Fibroblast of skin of left quadriceps (primary cell): ENCODE measurements at places on chromosomes 4 and X.

DNA sequence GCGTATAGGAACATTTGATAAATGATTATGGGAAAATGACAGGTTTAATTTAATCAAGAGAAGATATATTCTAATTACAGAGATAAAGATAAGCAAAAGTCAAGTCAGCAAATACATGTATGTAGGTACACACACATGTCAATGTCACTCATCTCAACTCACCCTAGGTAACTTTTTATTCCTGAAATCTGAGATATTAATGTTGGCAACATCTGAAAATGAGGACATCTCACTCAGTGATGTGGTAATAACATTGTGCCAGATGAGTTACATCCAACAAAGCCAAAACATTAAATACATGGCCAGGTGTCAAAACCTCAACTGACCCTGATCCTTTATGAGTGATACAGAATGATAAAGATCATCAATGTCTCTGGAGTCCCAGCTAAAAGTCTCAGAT, 363.3 kb upstream of the F9 start:
- DNase-seq, result no peak

GRCh38 chrX:26411045-26411444, 195.1 kb downstream of the MAGEB5 start:
- no peak for DNase-seq

DNA sequence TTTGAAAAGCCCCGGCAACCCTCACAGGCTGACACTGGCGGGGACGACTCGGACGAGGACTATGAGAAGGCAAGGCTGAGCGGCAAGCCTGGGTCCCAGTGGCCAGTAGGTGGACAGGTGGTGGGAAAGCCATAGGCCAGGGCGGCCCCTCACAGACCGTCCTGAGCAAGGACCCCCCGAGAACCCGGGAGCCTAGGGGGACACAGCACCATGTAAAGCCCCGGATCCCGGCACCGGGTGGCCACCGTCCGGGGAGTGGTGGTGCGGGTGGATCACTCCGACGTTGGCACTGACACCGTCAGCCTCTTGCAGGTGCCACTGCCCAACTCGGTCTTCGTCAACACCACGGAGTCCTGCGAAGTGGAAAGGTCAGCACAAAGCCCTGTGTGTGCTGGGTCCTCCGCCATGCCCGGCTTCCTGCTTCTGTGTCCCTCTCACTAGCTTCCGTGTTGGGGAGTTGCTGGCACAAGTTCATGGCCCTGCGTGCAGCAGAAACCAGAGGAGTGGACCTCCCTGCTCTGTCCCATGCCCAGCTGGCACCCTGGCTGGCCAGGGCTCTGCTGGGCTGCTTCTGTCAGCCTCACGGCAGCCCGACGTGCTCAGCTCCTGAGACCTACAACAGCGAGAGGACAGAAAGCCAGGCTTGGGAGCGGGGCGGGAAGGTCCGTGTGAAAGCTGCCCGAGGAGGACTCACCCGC, 11.9 kb upstream of the ADD1 start:
- no peak for DNase-seq

DNA sequence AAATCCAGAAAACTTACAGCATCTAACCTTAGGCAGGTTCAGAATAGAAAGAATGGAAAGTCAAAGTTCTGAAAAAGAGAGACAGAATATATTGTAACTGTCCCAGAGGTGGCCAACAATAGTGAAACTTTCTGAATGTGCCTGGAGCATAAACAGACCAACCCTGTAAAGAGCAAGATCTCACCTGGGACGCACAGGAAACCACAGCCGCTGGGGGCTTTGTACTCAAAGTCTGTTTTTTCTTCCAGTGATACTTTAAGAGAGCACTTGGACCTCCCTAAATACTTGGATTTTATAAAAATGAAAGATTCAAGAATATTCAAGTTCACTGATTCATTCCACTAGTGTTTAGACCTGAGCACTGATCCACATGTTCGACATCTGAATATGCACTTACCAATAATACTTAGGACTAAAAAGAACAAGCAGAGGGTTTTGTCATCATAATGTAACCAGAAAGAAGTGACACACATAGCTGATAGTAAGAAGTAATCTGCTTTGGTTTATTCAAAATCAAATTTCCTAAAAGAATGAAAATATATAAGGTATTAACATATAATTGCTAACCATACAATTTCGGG, 35.3 kb downstream of the ARAP2 start:
- no peak for DNase-seq

DNA sequence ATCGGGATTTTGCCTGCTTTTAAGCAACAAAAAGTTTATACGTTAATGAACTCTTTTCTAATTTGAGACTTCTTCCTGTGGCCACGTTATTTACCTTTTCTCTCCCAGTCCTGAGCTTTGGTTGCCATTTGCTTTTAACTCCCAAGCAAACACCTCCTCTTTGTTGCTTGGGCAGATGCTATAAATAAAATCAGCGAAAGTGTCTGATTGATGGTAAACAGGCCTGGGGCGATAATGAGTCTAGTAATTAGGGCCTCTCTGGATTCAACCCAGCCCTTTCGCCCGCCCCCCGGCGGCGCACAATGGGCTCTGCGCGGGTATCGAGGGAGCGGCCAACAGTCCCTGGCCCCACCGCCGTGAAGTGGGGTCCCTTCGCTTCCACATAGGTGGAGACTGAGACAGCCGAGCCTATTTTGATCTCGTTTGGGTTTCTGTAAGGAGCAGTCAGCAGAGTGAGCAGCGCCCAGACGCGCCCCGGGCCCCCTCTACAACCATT, 790 bp downstream of the CLGN start:
- DNase-seq, result no peak

- DNase-seq, result peak; percentile 49
Observed at GRCh38 chr4:1870328-1870577, 940 bp upstream of the NSD2 start.

DNA sequence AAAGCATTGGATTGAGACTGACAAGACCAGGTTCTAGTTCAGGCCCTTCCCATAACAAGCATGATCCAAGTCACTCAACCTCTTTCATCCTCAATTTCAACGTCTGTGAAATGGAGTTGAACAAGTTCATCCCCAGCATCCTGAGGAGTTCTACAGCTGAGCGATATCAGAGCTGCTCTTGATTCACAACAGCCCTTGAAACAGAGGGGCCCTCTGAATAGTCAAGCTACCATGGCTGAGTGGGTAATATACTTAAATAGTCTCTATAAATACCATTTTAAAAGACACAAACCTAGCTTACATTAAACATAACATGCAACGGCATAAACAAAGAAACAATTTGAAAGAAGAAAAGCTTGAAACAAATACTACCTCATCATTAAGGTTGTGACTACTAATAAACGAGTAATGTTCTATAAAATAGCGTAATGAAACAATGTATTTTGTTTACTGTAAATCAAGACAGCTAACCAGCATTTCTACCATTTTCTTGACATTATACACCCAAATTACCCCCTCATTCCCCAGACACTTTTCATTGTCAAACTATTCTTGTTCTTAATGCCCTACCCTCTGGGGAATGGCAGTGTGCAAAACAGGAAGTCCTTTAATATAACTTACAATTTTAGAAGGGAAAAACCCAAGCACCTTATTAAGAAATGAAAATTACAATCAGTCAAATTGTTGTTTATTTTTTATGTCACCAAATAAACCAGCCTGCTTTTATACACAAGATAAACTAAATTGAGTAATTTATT, 202.3 kb downstream of the PARM1 start:
- no peak for DNase-seq

- no peak for DNase-seq
Observed at GRCh38 chr4:74529284-74530041, 84.5 kb downstream of the AREG start.

- DNase-seq, result no peak
Observed at GRCh38 chrX:131801911-131802310, 221.2 kb upstream of the STK26 start.

GRCh38 chr4:156326246-156326645, 372.6 kb upstream of the CTSO start:
- DNase-seq, result no peak

DNA sequence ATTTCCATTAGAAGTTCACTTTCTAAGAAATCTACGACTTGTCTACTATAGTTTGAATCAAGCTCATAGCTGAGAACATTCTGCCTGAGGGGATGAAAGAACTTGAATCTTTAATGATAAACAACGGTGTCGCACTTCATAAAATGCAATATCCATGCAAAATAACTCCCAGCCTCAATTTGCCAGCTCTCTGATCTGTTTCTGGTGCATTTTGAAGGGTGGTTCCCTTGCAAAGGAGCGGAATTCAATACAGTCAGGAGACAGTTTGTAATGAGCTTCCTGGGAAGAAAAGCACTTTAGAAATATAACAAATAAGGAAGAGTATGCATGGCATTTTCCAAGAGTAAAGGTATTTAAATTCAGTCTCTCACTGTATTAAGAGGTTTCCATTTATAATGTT, 80.0 kb downstream of the PCYT1B start:
- no peak for DNase-seq

DNA sequence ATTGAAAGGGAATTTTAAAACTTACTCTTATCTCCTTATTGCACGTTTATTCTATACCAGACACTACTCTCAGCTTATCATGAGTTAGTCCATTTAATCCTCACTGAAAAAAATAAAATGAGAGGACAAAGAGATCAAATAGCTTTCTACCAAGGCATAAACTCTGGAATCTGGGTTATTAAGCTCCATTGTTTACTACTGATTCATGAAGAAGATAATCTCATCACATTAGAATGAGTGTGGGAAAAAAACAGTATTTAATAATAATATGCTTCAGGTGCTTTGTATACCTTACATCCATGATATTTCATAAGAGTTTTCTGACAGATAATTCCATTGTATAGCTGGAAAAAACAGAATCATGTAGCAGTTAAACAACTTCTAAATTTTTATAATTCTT, 1092.6 kb downstream of the TECRL start:
- DNase-seq, result no peak

DNA sequence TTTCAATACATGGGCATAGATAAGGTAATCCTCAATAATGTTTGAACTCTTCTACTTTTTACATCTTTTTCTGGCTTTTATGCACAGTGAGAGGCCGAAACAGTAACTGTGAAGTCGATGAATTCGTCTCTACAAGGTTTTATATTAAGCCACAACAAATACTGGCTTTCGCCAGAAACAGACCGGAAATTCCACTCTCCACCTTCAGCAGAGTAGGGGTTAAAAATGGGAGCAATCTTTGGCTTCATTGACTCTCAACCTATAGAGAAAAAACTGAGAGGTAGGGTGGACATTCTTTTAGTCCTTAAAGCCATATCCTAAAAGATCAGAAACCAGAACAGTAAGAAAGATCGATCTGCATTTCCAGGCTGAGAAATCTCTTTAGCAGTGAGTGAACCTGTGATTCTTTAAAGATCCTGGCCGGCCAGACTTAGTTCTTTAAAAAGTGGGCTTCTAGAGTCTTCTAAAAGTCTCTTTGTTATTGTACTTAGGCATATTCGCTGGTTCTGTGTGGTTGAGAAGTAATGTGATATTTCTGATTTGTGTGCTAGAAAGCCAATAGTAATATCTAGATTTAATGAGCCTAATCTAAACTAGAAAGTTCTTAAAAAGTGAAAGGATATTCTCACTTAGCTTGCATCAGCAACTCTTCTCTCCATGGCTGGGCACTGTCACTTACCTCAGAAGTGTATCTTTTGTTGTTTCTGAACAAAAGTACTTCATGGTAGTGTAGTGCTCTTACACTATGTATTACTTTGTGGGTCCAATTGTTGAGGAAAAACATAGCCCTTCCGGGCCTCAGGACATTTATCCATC, 2.0 kb downstream of the HSPA4L start:
- DNase-seq, result no peak

DNA sequence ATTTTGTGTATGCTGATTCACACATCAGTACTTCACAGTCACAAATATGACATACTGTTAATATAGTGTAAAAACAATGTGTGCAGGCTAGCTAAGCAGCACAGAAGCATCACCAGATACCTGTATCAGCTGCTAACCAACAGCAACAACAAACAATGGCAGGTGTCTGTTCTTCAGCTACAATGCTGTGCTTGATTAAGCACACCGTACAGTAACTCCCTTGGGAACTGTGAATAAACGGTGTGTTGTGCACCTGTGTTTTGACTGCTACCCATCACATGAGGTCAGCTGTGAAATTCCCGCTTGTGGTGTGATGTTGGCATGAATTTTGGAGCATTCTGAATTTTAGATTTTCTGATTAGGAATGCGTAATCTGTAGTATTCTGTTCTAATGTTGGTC, 379.7 kb upstream of the FAT1 start:
- no peak for DNase-seq

DNA sequence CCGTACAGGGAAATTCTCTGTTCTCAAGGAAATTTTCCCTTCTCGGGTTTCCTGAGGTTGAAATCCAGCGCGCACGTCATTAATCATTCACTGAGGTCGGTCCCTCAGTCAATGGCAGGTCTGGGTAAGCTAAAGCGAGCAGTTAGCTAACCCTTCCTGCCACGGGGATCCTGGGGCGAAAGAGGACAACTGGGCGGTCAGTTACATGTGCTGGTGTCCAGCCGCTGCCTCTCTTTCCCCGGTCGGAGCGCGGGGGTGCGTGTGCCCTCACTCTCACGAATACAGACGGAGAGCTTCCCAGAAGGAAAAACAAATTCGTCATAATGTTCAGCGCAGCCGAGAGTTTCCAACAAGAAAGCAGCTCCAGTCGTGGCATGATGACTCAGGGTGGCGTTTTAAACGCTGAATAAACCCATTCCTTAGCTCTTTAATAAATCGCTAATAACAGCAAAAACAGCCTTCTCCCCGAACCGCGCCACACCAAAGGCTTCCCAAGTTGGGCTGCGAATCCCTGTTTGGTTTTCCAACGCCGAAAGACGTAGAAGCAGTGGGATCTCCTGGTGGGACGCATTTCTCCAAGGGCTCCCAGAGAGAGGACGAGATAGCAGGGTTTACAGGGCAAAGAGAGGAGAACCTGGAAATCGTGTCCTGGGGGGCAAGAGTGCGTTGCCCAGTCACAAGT, 752 bp upstream of the FGF5 start:
- DNase-seq, result no peak

DNA sequence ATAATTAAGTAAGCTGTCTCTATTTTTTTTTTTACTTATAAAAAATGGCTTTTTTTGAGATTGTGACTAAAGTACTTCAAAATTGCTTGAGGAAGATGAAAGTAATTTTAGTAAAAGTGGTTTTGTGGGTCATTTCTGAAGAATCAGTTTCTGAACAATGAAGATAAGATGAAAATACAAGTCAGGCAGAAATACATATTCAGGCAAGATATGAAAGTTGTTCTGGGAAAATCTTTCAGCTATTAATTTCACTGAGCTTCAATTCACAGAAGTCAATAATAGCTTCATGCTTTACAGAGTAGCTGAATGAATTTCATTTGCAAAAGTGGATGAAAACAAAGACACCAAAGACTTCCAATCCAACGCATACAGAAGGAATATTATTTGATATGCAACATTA, 305.2 kb upstream of the ARSJ start:
- no peak for DNase-seq

GRCh38 chrX:8306291-8306925, 135.3 kb upstream of the VCX2 start:
- DNase-seq, result no peak

- no peak for DNase-seq
Observed at GRCh38 chr4:143285696-143286437, 50.8 kb upstream of the GAB1 start.

DNA sequence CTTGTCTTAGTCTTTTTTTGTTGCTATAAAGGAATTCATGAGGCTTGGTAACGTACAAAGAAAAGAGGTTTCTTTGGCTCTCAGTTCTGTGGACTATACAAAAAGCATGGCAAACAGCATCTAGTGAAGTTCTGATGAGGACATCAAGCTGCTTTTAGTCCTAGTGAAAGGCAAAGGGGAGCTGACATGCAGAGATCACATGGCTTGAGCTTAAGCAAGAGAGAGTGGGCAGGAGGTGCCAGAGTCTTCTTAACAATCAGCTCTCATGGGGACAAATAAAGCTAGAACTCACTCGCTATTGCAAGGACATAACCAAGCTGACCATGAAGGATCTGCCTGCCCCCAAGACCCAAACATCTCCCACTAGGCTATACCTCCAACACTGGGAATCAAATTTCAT, 1063.1 kb downstream of the PCDH7 start:
- DNase-seq, result no peak
